NCI-H2029 (cell line): ENCODE measurements at places on chromosomes 1 and 21.

- DNase-seq = no peak
Measured at GRCh38 chr21:35682904-35683549, 377.3 kb downstream of the SETD4 start.

DNA sequence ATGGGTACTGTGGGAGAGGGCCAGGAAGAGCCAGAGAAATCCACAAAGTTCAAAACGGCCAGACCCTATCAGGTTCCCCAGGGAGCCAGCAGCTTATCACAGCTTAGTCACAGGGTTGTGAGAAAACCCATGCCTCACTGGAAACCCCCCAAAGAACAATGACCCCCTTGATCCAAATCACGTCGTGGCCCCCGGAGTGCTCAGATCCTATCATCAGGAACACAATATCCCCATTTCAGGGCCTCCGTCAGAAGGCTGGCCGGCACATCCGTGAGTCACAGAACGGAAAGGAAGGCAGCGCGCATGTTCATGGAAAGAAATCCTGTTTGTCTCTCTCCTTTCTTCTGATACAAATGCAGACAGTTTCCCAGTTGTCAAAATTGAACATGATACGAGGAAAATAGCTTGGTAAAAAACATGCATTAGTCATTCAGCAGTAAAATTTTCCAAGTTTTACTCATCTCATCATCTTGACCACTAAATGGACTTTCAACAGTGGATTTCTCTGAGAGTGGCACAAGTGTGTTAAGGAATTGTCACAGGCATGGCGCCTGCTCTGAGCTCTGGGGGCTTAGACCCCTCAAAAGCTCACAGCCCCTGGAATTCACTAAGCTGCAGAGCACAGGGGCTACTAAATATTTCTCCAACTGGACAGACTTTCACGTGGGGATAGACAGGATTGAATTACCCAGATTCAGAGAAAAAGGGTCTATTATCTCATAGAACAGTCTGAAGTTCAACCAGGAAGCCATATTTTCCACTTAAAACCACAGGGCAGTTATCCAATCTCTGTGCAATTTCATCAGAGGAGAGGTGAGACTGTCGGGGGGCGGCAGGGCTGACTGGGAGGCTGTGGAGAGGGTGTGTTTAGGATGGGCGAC lies 124.8 kb downstream of the RIPK4 start:
- no peak for DNase-seq

DNA sequence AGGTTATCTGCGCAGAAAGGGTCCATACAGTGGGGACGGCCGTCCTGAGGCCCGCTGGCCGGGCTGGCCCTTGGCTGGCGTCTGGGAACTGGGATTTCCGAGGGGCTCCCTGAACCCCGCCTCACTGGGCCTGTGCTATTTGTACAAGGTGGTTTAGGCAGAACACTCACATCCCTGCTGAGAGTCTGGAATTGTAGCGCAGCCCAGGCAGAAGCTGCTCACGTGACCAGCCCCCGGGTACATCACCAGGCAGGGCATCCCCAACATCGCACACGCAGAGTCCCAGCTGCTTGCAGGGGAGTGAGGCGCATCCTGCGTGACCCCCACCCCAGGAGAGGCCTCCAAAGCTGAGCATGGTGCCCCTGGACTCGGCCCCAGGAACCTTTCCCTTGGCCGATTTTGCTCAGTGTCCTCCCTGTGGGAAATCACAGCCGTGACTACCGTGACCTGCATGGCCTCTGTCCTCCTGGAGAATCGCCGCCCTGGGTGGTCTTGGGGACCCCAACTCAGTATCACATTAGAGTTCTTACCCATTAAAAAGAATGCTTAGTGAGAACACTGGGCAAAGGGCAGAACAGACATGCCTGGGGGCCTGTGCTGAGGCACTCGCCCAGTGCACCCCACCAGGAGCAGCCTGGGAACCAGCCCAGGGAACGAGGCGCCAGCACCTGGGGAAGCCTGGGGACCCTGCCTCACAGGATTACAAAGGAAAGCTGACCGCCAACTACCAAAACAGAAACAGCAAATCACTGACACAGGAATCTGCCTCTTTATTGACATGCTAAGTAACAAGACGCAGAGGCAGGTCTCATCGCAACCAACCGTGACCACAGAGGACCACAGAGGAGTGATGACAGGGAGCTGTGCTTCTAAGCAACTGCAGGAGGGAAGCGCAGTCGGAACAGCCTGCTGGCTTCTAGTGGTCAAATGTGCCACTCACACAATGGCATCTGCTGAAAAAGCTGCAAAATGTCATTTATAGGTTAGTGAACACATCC lies 33.5 kb downstream of the UBE2G2 start:
- DNase-seq = no peak

- no peak for DNase-seq
Measured at GRCh38 chr1:193631306-193631705, 444.9 kb upstream of the B3GALT2 start.

DNA sequence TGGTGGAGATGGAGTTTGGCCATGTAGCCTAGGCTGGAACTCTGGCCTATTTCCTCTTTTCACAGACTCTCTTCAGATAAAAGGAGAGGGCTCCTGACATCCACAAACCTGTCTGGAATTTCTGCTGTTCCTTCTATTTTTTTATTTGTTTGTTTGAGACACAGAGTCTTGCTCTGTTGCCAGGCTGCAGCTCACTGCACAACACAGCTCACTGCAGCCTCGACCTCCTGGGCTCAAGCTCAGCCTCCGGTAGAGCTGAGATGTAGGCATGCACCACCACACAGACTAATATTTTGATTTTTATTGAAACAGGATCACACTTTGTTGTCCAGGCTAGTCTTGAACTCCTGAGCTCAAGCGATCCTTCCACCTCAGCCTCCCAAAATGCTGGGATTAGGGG lies 230.9 kb downstream of the TM2D1 start:
- DNase-seq = no peak

GRCh38 chr1:8742022-8742924 lies 75.2 kb downstream of the RERE start:
- no peak for DNase-seq
